ENCODE measurements at places on chromosomes 2 and 18. TPM values are rescaled to one million over a fixed set of nuclear protein-coding genes. Genes with fewer than 3 reads are reported as not detected.

DNA sequence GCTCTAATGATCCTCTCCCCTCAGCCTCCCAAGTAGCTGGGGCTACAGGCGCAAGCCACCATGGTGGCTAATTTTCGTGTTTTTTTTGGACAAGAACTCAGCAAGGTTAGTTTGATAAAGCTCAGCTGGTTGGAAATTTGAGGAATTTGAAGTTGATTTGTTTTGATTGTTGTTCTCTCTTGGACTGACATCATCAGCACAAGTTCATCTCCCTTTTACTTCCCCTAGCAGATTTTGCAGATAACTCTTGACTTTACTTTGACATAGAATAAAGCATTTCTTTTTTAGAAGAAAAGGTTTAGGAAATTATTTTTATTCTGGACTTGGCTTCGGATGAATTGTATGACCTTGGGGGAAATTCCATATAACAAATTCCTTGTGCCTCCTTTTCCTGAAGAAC is 74.9 kb upstream of the DLX2 start:
- peaks cover 30% of the 10 kb centered on the region for H3K4me1 ChIP-seq
- no peaks in the 10 kb centered on the region for H3K36me3 ChIP-seq
- no peak for DNase-seq
- H3K4me3 ChIP-seq, result no peak overlapping the region
- H3K27me3 ChIP-seq, result no peaks in the 10 kb centered on the region
- H3K27ac ChIP-seq, result no peak overlapping the region

- no peak overlapping the region for H3K27ac ChIP-seq
- H3K4me1 ChIP-seq, result no peaks in the 10 kb centered on the region
- no peaks in the 10 kb centered on the region for H3K27me3 ChIP-seq
- no peak overlapping the region for H3K4me3 ChIP-seq
- H3K36me3 ChIP-seq, result no peaks in the 10 kb centered on the region
Observed at GRCh38 chr2:6454286-6454990, 411.3 kb downstream of the CMPK2 start.

DNA sequence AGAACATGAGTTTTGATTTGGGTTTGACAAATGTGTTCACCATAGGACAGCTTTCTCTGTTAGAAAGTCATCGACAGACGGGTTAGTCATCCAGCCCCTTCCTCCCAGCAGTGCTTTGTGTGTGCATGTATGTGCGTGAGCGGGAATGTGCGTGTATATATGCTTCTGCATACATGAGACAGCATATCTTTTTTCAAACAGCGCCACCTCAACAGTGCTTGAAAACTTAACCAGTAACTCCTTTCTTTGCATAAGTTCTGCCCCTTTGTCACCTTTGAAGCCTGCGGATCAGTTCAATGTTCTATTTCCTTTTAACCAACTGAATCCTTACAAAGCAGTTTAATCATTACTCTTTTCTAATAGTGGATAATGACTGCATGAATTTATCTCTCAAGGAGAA is 351.4 kb downstream of the LPIN1 start:
- no peak overlapping the region for H3K4me3 ChIP-seq
- H3K36me3 ChIP-seq, result no peaks in the 10 kb centered on the region
- no peak overlapping the region for H3K27ac ChIP-seq
- H3K4me1 ChIP-seq, result no peaks in the 10 kb centered on the region
- no peaks in the 10 kb centered on the region for H3K27me3 ChIP-seq

DNA sequence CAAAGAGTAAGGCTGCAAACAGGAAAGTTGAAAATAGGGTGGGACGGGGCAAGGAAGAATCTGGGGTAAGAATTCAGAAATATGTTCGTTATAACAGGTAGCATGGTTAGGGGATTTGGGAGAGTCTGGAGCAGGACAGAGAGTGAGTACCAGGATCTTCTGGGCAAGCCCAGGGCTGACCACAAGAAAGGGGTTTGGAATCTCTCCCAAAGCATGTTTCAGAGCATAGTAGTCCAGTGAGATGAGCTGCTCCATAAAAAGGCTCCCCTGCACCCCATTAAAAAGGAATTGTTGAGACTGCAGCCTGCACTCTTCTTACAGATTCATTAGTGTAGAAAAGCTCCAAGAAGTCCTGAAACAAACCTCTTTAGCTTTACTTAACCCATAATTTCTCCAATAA is 291.1 kb downstream of the MTX2 start:
- H3K36me3 ChIP-seq, result no peaks in the 10 kb centered on the region
- no peak overlapping the region for H3K4me3 ChIP-seq
- H3K4me1 ChIP-seq, result peaks cover 27% of the 10 kb centered on the region

GRCh38 chr2:88671786-88672427 is 19.6 kb upstream of the RPIA start:
- H3K4me1 ChIP-seq, result peaks cover 15% of the 10 kb centered on the region
- H3K27me3 ChIP-seq, result no peaks in the 10 kb centered on the region
- H3K36me3 ChIP-seq, result no peaks in the 10 kb centered on the region
- H3K27ac ChIP-seq, result no peak overlapping the region

- H3K27ac ChIP-seq, result no peak overlapping the region
- peaks cover 11% of the 10 kb centered on the region for H3K36me3 ChIP-seq
- DNase-seq, result no peak
- no peak overlapping the region for H3K4me3 ChIP-seq
Observed at GRCh38 chr18:74512321-74513053, 16.3 kb downstream of the CNDP2 start.

DNA sequence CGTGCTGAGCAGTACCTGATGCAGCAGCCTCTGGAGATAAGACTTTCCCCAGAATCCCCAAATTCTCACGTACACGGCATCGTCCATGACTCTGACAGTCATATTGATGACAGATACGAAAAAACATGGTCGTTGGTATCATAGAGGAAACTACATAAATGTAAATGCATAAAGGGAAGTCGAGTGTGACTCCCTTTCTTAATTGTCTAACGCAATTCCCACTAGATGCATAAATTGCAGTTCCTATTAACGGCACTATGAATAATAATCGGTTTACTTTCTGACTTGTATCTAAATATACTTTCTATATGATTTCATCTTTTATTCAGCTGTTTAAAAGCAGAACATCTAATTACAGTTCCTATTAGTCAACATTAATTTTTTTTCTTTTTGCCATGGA is 322.6 kb upstream of the REV1 start:
- H3K4me3 ChIP-seq, result no peak overlapping the region
- DNase-seq, result no peak
- H3K27ac ChIP-seq, result peak overlapping the region; percentile 82
- H3K36me3 ChIP-seq, result no peaks in the 10 kb centered on the region

- H3K4me3 ChIP-seq, result no peak overlapping the region
- H3K27me3 ChIP-seq, result no peaks in the 10 kb centered on the region
- H3K36me3 ChIP-seq, result no peaks in the 10 kb centered on the region
- no peaks in the 10 kb centered on the region for H3K4me1 ChIP-seq
- no peak overlapping the region for H3K27ac ChIP-seq
Observed at GRCh38 chr2:239295377-239296019, 105.3 kb downstream of the HDAC4 start.

DNA sequence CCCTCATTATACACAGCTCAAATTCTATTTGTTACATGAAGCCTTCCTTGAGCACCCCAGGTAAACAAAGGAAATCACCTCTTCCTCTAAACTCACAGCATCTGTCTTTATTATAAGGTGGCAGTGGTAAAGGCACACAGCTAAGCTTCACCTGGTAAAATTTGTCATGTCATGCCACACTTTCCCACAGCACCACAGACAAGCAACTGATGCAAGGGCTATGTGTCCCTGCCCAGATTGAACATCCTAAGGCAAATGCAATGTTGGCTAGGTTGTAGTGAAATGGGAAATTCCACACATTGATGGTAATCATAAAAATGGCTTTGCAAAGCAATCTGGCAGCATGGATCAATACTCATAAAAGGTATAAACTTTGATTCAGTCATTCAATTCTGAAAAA is 18.9 kb downstream of the LDAH start:
- no peaks in the 10 kb centered on the region for H3K4me1 ChIP-seq
- H3K27ac ChIP-seq, result no peak overlapping the region
- no peaks in the 10 kb centered on the region for H3K36me3 ChIP-seq
- peaks cover 14% of the 10 kb centered on the region for H3K27me3 ChIP-seq
- no peak for DNase-seq

- H3K27ac ChIP-seq, result no peak overlapping the region
- no peak for DNase-seq
- no peaks in the 10 kb centered on the region for H3K4me1 ChIP-seq
- H3K4me3 ChIP-seq, result no peak overlapping the region
- peaks cover 38% of the 10 kb centered on the region for H3K27me3 ChIP-seq
- H3K36me3 ChIP-seq, result no peaks in the 10 kb centered on the region
Observed at GRCh38 chr2:239727182-239727775, 297.9 kb downstream of the NDUFA10 start.

GRCh38 chr2:226647621-226648518 is 151.8 kb downstream of the IRS1 start:
- DNase-seq, result no peak
- H3K27ac ChIP-seq, result no peak overlapping the region
- H3K36me3 ChIP-seq, result no peaks in the 10 kb centered on the region
- no peak overlapping the region for H3K4me3 ChIP-seq

GRCh38 chr2:237695201-237695780 is 67.9 kb downstream of the LRRFIP1 start:
- H3K27me3 ChIP-seq, result no peaks in the 10 kb centered on the region
- H3K4me1 ChIP-seq, result peaks cover 39% of the 10 kb centered on the region
- peak; percentile 94 for DNase-seq
- peak overlapping the region; percentile 91 for H3K27ac ChIP-seq

GRCh38 chr2:46679761-46680160 is 200.4 kb downstream of the TMEM247 start:
- H3K4me3 ChIP-seq, result no peak overlapping the region
- H3K27ac ChIP-seq, result no peak overlapping the region
- peaks cover 10% of the 10 kb centered on the region for H3K4me1 ChIP-seq
- no peak for DNase-seq
- H3K36me3 ChIP-seq, result no peaks in the 10 kb centered on the region
- H3K27me3 ChIP-seq, result no peaks in the 10 kb centered on the region

DNA sequence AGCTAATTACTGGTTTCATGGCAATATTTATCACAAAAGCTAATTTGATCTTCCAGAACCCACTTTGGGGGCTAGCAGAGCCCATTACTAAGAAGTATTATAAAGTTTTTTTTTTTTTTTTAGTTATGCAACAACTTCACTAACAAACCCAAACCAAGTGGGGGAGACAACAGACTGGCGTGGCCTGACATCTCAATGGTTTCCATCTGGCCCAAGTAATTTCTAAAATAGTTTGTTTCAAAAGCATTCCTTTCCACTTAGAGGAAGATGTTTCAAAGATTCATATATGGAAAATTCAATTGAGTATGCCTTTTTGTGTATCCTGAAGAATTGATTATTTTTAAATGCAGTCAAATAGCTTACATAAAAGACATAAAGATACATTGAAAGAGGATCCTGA is 367.1 kb downstream of the HRH4 start:
- no peaks in the 10 kb centered on the region for H3K36me3 ChIP-seq
- peaks cover 78% of the 10 kb centered on the region for H3K27me3 ChIP-seq
- no peak for DNase-seq
- no peak overlapping the region for H3K27ac ChIP-seq

DNA sequence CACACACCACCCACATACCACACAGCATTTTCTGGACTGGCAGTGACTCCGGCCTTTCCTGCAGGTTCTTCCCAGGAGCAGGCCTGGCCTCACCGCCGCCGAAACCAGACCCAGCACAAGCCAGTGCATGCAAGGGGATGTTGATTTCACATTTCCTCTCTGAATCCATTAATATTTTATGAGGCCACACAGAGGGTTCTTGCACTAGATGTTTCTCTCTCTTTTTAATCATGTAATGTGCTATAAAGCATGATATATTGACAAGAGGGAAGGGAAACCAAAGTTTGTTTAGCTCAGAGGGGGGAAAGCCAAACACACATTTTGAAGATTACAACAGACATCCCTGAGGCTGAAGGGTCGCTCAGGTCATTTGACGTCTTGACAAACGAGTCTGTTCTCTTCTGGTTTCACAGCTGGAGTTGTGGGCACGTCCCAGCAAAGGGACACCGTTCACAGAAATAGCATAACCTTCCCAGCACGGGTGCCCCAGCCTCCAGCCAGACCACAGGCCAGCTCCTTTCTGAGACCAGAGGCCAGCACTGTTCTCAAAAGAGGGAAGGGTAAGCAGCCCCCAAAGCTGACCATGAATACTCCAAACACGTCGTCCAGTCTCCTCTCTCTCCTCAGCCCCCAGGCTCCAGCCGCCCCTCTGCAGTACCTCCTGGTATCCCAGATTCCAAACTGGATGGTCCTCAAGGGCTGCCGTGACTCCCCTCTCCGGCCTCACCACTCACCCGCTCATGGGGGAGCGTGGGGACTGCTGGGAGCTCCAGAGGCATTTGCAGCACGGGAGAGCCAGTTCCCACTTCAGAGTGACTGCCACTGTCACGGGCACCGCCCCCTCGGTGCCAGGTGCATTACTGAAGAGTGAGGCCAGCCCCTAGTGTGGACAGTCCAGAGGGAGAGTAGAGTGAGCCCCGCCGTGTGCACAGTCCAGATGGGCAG is 340.3 kb upstream of the SALL3 start:
- DNase-seq, result no peak
- no peaks in the 10 kb centered on the region for H3K36me3 ChIP-seq
- H3K4me1 ChIP-seq, result no peaks in the 10 kb centered on the region
- no peak overlapping the region for H3K27ac ChIP-seq
- H3K27me3 ChIP-seq, result peaks cover 16% of the 10 kb centered on the region
- no peak overlapping the region for H3K4me3 ChIP-seq

- no peaks in the 10 kb centered on the region for H3K36me3 ChIP-seq
- H3K27me3 ChIP-seq, result peaks cover 73% of the 10 kb centered on the region
Observed at GRCh38 chr2:104872866-104873688, 19.2 kb downstream of the POU3F3 start.

GRCh38 chr2:157760949-157761348 is 115.2 kb downstream of the ACVR1 start:
- H3K27ac ChIP-seq, result no peak overlapping the region
- no peaks in the 10 kb centered on the region for H3K27me3 ChIP-seq
- H3K4me3 ChIP-seq, result no peak overlapping the region
- no peaks in the 10 kb centered on the region for H3K4me1 ChIP-seq

DNA sequence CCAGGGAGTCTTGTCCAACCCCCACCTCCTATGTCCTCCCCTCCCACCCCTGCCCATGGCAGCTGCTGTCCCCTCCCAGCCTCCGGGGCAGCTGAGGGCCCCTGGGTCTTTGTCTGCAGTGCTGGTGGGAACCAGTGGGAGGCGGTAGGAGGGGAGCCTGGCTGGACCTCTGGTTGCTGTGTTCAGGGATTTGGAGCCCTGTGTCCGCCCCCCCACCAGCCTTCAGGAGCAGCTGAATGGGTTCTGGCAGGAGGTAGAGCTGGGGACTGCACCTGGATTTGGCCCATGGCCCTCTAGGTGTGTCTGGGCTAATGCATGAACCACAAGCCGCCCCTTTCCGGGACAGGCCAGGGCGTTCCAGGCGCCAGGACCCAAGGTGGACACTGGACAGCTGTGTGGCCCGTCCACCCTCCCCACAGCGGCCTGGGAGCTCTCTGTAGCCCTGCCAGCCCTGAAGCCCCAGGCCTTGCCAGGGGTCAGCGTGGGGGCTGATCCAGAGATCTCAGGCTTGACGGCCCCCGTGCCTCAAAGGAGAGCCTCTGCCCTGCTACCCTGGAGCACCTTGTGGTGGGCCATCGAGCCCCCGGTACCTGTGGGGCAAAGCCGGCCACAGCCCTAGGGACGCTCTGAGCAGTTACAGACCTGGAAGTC is 25.4 kb downstream of the GPC1 start:
- H3K4me1 ChIP-seq, result no peaks in the 10 kb centered on the region
- H3K27ac ChIP-seq, result no peak overlapping the region
- peaks cover 6% of the 10 kb centered on the region for H3K36me3 ChIP-seq
- no peaks in the 10 kb centered on the region for H3K27me3 ChIP-seq

GRCh38 chr2:133641497-133641896 is 73.2 kb upstream of the NCKAP5 start:
- H3K4me3 ChIP-seq, result peak overlapping the region; percentile 46
- H3K4me1 ChIP-seq, result peaks cover 33% of the 10 kb centered on the region
- H3K36me3 ChIP-seq, result no peaks in the 10 kb centered on the region
- no peaks in the 10 kb centered on the region for H3K27me3 ChIP-seq
- peak; percentile 98 for DNase-seq

CRYGC gene
- not detected for total RNA-seq

COL6A3 gene
- 53.4 TPM for total RNA-seq

KATNAL2 gene
- total RNA-seq, result 2.0 TPM

IL1RL1 gene
- total RNA-seq, result 4.9 TPM

HOXD1 gene
- not detected for total RNA-seq

All from PC-3 (cell line).